Mesothelial cell of epicardium (in vitro differentiated cells): ENCODE measurements at places on chromosomes 7 and 10.

- DNase-seq, result no peak
Measured at GRCh38 chr7:82106201-82106600, 336.4 kb upstream of the HGF start.

DNA sequence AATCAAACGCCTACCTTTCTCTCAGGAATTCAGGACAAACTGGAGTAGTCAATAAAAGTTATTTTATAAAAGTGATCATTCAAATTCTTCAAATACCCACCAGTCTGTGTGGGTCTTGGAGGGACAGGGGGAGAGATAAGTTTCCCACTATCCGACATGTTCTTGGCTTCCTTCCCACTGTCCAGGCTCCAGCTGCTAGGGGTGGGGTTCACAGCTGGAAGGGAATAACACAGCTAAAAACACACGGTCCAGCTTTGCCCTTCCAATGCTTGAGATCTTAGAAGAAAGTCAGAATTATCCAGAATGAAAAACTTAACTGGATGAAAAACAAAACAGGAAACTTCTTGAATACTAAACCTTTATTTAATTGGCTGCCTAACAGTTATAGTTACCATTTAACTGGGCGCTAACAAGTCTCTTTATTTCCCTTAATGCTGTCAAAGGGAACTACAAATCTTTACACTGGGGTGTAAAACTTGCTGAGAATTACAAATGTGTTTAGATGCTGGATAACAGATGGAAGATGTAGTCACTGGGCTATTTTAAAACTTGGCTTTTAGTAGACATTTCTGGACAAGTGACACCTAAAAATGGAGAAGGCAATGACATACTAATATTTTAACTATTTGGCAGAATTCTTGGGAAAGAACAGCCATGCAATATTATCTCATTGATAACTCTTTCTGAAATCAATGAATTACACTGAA, 172.8 kb upstream of the IMMP2L start:
- DNase-seq, result no peak

DNA sequence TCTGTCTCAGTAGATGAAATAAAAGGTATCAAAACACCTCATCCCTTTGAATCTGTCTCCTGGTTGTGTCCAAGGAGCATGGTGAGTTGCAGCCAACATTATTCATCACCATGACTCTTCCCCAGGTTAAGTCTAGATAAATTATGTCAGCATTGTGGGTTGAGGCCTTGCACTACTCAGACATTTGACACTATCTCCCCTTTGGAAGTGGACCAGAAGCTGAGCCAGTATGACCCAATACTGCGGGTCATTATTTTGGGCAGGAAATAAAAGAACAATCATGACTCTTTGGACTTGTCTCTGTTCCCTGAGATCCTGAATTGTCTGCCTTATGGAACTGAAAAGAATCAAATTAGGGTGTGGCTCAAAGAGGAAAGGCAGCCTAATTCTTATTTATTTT, 168.2 kb upstream of the FAM171A1 start:
- DNase-seq, result no peak

GRCh38 chr7:12423355-12423996, 19.8 kb upstream of the VWDE start:
- DNase-seq, result no peak

DNA sequence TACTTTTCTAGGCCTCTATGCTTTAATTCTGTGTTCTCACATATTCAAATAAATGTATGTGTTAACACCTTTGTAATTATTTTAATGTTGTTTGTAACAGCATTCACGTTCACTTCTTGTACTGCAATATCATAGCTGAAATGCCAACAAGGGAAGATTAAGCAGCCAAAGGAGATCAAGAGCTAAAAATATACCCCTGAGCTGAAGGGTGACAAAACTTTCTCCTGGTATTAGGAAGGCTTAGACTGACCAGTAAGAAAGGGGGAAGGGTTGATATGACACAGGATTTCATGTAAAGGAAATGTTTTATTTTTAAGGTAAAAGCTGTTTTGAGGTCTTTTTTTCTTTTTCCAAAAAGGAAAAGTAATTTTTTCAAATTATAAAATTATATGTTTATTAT, 40.4 kb upstream of the VDAC2 start:
- no peak for DNase-seq

DNA sequence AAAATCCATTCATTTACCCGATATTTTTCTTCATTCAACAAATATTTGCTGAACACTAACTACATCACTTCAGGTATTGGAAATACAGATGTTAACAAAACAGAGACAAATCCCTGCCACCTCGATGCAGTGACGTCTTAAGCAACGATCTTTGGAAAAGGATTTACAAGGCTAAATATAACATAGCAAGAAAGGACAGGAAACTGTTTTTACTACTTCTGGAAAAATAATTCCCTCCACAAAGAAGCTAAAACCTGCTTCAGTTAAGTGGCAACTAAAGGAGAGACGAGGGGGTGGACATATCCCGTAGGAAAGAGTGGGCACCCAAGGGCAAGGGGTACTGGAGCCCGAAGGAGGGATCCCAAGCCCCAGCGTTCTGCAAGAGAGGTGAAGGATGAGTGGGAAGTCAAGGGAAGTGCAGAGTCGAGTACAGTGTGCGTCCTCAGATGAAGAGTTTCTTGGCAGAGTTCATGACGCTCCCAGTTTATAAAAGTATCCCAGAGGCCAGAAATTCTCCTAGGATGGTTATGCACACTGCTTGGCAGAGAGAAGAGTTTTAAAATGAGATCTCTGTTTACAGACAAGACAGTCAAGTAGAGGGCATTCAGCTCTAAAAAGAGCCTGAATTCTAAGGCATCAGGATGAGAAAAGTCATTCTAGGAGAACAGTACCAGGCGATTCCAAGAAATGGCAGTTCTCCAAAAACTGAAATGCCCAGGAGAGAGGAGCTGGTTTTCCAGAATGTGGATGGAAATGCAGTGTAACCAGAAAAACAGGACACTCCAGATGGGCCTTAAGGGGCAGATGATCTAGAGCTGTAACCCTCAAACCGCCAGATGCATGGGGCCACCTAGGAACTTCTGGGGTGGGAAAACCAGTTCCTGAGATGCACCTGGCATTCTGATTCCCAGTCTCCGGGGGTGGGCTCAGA, 97.3 kb downstream of the GRB10 start:
- no peak for DNase-seq

DNA sequence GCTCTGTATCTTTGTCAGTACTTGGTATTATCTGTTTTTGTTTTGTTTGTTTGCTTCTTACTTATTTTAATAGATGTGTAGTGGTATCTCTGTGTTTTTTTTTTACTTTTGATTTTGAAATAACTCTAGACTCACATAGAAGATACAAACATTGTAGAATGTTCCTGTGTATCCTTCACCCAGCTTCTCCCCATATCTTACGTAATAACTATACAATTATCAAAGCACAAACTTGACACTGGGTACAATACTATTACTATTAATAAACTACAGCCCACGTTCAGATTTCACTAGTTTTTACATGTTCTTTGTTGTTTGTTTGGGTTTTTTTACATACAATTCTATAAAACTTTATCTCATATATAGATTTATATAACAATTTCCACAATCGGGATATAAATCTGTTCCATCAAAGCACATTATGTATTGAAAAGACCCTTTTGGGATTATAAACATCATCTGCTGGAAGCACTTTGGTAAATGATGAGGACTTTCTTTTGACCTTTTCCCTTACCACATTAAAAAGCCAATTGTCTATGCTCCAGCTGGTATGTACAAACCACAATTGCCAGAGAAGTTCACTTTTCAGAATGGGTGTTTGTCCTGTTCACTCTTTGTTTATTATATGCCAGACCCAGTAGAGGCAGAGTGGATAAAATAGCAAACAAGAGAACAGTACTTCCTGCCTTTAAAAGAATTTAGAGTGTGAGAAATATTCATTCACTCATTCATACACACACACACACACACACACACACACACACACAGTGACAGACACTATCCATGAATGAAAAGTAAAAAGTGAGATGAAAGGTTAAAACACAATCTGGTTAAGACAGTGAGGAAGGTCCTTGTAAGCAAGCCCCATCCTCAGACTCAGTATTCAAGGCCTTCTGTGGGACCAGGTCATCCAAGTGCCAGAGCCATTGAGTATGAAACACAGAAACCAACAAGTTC, 113.0 kb downstream of the SGMS1 start:
- DNase-seq, result no peak

GRCh38 chr10:132274986-132275385, 32.8 kb downstream of the STK32C start:
- DNase-seq, result no peak

GRCh38 chr10:78335371-78335690, 301.7 kb downstream of the RPS24 start:
- no peak for DNase-seq

DNA sequence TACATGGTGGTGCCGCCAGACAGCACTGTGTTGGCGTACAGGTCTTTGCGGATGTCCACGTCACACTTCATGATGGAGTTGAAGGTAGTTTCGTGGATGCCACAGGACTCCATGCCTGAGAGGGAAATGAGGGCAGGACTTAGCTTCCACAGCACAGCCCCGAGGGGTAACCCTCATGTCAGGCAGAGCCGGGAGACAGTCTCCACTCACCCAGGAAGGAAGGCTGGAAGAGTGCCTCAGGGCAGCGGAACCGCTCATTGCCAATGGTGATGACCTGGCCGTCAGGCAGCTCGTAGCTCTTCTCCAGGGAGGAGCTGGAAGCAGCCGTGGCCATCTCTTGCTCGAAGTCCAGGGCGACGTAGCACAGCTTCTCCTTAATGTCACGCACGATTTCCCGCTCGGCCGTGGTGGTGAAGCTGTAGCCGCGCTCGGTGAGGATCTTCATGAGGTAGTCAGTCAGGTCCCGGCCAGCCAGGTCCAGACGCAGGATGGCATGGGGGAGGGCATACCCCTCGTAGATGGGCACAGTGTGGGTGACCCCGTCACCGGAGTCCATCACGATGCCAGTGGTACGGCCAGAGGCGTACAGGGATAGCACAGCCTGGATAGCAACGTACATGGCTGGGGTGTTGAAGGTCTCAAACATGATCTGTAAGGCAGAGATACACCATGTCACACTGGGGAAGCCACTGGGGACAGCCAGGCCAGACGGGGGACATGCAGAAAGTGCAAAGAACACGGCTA, 104.6 kb upstream of the TNRC18 start:
- no peak for DNase-seq

DNA sequence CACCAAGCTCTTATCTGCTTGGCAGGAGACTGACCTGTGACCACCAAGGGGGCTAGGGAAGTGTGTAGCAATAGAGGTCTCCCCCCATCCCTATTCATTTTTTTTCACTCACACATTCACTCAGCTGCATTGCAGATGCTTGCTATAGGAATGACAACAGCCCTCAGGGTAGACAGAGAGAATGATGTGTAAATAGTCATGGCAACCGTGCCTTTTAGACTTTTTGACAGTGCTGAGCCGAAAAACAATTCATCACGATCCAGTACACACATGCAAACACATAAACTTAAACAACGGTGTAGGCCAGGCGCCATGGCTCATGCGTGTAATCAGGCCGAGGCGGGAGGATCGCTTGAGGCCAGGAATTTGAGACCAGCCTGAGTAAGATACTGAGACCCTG, 7.6 kb upstream of the ELN start:
- no peak for DNase-seq

DNA sequence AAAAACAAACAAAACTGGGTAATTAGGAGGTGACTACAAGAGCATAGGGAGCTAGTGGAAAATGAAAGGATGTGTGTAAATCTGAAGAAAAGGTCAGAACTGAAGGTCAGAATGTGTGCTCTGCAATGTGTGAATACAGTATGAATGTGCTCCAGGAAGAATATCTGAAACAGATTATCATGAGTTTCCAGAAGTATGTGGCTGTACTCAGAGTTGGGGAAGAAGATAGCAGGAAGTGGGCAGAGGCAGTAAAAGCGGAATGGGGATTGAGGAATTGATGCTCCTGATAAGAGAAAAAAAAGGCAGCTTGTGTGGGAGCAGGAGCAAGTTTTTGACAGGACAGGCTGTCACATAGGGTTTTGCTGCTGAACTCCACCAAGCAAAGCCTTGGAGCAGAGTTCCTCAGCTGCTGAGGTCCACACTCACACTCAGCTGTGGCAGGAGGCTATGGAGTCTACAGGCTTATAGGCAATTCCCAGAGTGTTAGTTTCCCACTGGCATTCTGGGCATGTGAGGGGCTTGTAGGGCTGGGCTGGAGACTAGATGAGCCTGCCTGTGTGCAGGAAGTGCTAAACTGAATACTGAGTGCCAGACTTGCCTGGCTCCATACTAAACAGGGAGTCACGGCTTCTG, 22.9 kb downstream of the H2AZ2 start:
- DNase-seq, result no peak

DNA sequence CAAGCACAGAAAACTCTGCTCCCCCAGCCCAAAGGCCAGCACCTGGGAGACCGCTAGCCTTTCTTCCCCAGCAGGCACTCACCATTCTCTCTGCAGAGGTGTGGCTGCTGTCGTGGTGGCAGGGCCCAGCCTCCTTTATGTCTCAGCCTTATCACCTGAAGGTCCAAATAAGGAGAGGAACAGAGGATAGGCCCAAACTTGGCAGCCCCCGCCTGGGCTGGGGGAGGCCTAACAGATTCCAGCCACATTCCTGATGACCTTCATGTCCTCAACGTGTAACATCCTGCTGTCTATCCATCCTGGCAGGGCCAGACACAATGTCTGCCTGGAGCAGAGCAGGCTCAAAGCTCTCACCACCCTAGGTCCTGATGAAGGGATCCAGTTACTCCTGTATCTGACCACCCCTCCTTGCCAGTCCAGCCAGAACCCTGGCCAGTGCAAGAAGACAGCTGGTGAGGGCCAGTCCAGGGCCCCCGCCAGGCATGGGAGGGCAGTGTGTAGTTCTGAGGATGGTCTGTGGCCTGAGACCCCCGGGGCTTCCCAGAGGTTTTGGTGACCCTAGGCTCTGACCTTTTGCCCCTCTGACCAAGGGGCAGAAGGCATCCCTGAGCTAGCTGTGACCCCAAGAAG, at the start of gene MYL7:
Gene MYL7 (minus strand): TSS at position 112 of the 630 bp plus-strand sequence. CDS start 27 bp downstream, at position 85.
- DNase-seq, result no peak

DNA sequence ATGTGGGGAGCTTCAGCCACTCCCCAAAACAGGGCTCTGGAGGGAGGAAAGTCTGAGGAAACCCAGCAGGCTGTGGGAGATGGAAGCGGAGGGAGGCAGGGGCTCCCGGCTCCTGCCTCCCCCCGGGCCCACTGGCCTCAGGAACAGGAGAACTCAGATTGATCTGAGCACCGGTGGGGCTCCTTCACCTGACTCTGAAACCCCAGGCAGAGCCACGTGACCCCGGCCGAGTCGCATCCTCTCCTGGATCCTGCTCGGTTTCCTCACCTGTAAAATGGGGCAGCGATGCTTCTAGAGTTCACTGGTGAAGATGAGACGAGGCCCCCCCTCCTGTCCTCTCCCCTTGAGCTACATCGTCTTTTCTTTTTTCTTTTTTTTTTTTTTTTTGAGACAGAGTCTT, 33.6 kb downstream of the TCERG1L start:
- no peak for DNase-seq

DNA sequence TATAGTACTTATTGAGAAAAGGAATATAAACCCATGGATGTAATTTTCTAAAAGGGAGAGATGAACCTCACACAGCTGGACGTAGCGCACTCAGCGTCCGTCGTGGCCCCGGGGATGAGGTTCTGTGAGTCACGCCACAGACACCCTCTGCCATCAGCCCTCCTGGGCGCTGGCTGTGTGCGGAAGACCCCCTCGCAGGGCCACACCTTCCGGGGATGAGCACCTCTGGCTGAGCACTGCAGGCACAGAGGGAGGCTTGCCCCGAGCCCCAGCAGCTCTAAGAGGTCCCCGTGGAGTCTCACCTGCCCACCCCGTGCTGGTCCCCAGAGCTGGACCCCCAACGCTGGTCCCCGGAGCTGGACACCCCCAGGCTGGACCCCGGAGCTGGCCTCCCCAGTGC, 215.8 kb downstream of the PTPRN2 start:
- DNase-seq, result no peak
